Stimulated activated CD4-positive, alpha-beta T cell treated with anti-CD3 and anti-CD28 coated beads, Interleukin-1b, Interleukin-23, amount 100 ng/mL, for 1 hour (primary cell): ENCODE measurements at places on chromosomes 11 and 22.

GRCh38 chr22:33821290-33821689, 99.0 kb downstream of the LARGE1 start:
- DNase-seq = no peak

- no peak for DNase-seq
These were observed 693 bp downstream of the NFAM1 start for GRCh38 chr22:42431401-42432019.

GRCh38 chr22:49632199-49633009, 195.3 kb downstream of the BRD1 start:
- DNase-seq = no peak

DNA sequence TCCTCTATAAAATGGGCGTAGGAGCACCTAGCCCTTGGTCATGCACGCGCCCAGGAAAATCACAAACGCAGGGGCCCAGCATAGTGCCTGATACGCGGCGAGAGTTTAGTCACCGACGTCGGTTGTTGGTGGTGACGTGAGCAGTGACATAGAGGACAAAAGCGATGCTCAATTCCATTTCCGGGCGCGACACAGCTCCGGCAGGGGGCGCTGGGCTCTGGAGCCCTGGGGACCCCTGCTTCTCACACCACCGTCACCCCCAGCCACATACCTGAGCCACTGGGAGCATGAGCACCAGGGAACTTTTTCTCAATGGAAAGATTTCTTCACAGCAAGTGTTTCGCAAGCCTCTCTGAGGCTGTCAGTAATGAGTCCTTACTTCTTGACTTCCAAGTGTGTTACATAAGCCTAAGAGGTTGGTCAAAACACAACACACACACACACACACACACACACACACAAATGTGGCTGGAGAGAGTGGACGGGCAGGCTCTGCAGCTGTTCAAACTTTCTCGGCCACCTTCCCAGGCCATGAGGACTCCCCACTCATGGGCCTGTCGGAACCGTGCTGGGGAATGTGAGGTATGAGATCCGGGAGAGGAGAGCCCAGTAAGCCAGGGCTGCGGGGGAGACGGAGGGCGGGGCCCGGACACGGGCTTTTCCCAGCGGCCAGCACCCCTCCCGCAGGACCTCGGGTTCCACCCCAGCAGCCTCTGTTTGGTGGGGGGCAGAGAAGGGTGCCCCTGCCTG, 36.9 kb upstream of the LINC01488 start:
- DNase-seq = no peak

GRCh38 chr22:37661160-37661924, 2.8 kb downstream of the PDXP start:
- no peak for DNase-seq

GRCh38 chr11:118841469-118842242, 42.0 kb upstream of the CXCR5 start:
- DNase-seq = no peak

- no peak for DNase-seq
These were observed 117.5 kb upstream of the NNMT start for GRCh38 chr11:114178656-114179055.

GRCh38 chr11:9148727-9149126, 57.3 kb upstream of the SCUBE2 start:
- no peak for DNase-seq

DNA sequence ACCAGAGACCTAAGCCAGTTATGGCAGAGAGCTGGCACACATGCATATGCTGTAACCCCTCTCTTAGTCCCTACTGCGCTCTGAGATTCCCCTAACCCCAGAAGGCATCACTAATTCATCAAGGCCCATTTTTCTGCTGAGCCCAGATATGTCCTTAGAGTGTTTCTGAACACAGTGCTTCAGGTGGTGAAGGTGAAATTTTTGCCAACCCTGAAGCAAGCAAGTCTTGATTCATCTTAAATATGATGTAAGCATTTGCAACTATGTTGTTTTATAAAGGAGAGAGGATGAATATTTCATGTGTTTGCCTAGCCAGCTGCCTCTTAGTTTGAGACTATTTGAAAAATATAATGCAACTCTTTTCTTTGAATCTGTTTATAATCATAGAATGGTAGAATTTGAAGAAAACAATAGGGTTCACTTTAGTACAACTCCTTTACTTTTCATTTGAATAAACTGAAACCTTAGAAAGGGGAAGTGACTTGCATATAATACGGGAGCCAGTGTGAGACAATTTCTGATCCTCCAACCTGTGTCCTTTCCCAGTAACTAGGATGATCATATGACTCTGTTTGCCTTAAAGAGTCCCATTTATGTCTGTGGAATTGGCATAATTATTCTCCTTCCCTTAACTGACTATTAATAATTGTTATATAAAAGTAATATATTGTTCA, 194.3 kb upstream of the MTNR1B start:
- no peak for DNase-seq

DNA sequence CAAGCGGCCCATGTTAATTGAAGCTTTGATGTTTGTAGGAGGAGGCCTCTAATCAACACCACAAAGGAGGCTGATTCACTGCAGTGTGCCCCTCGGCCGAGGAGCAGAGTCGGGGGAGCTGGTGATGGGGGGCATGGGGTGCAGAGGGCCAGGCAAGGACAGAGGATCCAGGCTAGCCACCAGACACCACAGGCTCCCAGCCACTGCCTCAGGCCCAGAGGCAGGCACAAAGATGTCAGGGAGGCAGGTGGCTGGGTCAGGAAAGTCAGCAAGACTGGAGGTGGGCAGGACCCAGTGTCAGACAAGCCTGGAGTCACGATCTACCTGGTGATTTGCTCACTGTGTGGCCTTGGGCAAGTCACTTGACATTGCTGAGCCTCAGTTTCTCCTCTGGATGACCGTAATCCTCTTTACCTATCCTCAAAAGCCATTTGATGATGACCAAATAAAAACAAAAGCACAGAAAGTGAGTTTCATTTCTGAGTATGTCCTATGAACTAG, 121.0 kb downstream of the BUD13 start:
- DNase-seq = no peak
